ENCODE measurements at places on chromosomes 16 and 17.

- no peak for DNase-seq
These were observed 138.4 kb downstream of the WWOX start for GRCh38 chr16:78237841-78238240.

GRCh38 chr17:19448341-19449268 lies 37.6 kb downstream of the RNF112 start:
- no peak for DNase-seq

DNA sequence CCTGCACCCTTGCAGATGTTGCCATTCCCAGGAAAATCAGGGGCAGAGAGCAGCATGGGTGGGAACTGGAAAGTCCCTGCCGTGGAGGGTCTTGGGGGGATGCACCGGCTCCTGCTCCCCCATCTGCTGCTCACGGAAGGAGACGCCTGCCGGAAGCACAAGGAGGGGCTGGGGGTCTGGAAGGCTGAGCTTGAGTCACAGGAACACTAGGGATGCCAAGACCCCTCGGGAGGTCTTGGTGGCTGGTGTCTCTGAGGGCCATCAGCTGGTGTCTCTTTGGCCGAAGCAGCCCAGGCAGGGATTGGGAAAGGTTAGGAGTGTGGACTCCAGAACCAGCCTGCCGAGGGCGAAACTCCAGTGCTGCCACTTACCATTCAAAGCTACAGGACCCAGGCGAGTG lies 29.4 kb upstream of the GNA13 start:
- no peak for DNase-seq

DNA sequence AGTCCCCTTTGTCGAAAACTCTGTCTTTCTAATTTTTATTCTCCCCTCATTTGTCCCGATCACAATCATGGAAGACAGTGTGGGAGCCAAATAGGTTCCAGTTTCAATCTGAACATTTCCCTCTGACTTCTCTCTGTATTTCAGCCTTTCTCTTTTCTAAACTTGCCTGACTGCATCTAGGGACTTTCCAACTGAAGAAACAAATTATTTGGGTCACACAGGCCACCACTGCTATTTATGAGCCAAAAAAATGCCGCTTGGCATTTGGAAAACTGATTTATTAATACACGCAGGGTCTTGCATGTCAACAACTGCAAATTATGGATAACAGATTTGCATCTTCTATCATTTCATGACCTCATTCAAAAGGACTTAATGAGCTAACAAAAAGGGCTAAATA lies 55.2 kb upstream of the ELAC2 start:
- no peak for DNase-seq

DNA sequence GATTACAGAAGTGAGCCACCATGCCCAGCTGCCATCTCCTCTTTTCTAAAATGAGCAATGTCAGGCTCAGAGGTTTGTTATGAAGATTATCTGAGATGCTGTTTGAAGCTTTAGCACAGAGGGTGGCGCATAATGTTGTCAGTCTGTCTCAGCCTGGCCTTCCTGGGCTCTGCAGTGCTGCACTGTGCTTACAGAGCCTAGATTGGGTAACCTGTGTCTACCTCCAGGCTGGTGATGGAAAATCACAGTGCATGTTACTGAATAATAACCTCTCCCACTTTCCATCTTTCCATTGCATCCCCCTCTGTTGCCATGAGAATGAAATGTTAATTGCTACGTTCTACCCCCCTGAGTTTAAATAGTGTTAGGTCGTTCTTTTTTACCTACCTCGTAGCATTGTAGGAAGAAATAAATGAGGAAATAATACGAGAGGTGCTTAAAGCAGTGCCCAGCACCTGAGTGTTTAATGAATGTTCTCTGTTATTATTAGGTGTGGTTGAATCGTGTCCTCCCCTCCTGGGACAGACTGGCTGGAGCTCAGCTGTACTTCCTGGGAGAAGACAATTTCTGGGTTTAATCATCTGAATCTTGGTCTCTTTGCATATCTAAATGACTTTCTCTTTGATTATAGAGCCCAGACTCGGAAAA lies 6.2 kb downstream of the LDAF1 start:
- no peak for DNase-seq

DNA sequence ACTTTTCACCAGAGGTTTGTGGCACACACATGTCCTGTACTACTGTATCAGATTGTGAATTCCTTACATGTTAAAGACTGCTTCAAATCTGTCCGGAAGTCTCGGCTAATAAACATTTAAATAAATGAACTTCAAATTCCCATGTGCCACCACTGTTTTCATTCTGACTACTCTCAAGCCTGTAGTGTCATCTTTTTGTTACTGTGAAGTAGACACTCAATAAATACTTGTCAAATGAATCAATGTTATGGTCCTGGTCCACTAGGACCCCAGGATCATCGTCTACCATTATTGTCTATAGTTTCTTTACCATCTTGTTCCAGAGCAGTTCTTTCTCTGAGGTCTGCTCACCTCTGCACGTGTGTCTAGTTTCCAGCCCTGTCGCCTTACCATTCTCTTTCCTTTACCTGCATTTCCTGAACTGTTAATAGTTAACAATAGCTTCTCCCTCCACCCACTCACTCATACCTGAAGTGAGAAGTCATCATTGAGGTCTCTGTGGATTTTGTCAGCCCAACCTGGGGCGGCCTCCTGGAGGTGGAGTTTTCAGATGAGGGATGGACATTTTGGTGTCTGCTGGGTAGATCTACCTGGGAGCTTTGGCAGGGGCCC lies 333.0 kb downstream of the SEC14L1 start:
- DNase-seq: no peak

- DNase-seq: no peak
These were observed 78.1 kb downstream of the LMF1 start for GRCh38 chr16:892536-893255.

GRCh38 chr17:18158022-18158600 lies 25.5 kb upstream of the ALKBH5 start:
- no peak for DNase-seq

- no peak for DNase-seq
These were observed at the start of gene FKBP10 for GRCh38 chr17:41812381-41813151. FKBP10 (plus strand) TSS chr17:41813004; CDS start chr17:41813035, 31 bp downstream.

- DNase-seq: no peak
These were observed 333.1 kb downstream of the CPPED1 start for GRCh38 chr16:12470311-12471229.

GRCh38 chr17:6779411-6779810 lies 3.4 kb downstream of the FBXO39 start:
- no peak for DNase-seq

- DNase-seq: no peak
These were observed 43.2 kb downstream of the ABCC12 start for GRCh38 chr16:48112600-48112999.

Data from vagina (tissue), 2 donors.